Tracheal epithelial cell (primary cell): ENCODE measurements at places on chromosomes 13 and 19. TPM values are rescaled to one million over a fixed set of nuclear protein-coding genes. Genes with fewer than 3 reads are reported as not detected.

The SHISA7 gene
- total RNA-seq = not detected in 2 replicates

The NKPD1 gene
- total RNA-seq = 0.85 and 0.96 TPM in 2 replicates

The RNF225 gene
- 0.48 and 3.0 TPM in 2 replicates for total RNA-seq

The LRRC63 gene
- total RNA-seq = not detected in 2 replicates

The ZNF358 gene
- total RNA-seq = 9.8 and 17.8 TPM in 2 replicates

The OR7C1 gene
- total RNA-seq = under 0.01 TPM in 1 of 2 replicates, not detected in the other

The EDNRB gene
- under 0.01 TPM in 2 replicates for total RNA-seq

The ZNF829 gene
- 1.5 and 2.2 TPM in 2 replicates for total RNA-seq

The WBP4 gene
- 6.0 and 6.5 TPM in 2 replicates for total RNA-seq

The LRG1 gene
- total RNA-seq = 0.72 TPM in 1 of 2 replicates, not detected in the other

The PCSK4 gene
- total RNA-seq = 0.43 and 3.4 TPM in 2 replicates

The DIRAS1 gene
- under 0.01 TPM in 2 replicates for total RNA-seq

The BCAM gene
- total RNA-seq = 24.3 and 36.0 TPM in 2 replicates

The LAIR1 gene
- under 0.01 TPM in 1 of 2 replicates, not detected in the other for total RNA-seq

The DACT3 gene
- not detected in 2 replicates for total RNA-seq

The ATP1A3 gene
- under 0.01 TPM in 1 of 2 replicates, not detected in the other for total RNA-seq

The PNKP gene
- 31.5 and 34.7 TPM in 2 replicates for total RNA-seq

The TMPRSS9 gene
- not detected in 2 replicates for total RNA-seq
